Stimulated activated CD8-positive, alpha-beta memory T cell treated with anti-CD3 and anti-CD28 coated beads, Interleukin-15, amount 100 ng/mL, for 1 hour (primary cell): ENCODE measurements at places on chromosomes 1 and 21.

DNA sequence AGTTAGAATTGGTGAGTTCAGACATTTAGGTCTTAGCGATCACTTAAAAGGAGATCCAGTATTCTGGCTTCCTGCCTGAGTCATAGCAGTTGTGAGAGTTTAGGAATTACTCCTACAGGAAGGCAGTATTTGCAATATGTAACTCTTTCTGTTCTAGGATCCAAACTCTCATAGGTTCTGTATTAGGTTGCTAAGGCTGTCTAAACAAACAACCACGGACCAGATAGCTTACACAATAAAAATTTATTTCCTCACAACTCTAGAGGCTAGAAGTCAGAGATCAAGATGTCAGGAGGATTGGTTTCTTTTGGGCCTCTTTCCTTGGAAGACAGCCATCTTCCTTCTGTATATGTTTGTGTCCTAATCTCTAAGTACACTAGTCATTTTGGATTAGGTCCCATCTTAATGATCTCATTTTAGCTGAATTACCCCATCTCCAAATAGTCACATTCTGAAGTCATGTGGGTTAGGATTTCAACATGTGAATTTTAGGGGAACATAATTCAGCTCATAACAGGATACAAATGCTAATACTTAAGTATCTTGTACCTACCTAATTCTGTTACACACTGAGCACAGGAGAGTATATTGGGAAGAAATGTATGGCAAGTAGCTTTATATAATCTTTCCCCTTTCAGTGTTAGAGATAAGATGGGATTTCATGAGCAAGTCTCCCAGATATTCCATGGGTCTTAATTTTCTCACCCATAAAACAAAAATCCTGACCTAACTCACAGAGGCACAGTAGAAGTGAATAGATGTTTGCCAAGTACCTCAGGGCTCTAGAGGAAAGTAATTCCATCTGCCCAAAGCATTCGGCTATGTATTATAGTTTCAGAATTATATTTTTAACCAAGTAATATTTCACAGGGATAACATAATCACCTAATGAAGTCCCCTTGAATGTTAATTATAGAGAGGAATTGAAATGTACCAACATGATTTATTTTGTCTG lies 144.4 kb downstream of the PTBP2 start:
- no peak for DNase-seq

- DNase-seq, result no peak
Measured at GRCh38 chr1:209384710-209385550, 198.6 kb upstream of the CAMK1G start.

DNA sequence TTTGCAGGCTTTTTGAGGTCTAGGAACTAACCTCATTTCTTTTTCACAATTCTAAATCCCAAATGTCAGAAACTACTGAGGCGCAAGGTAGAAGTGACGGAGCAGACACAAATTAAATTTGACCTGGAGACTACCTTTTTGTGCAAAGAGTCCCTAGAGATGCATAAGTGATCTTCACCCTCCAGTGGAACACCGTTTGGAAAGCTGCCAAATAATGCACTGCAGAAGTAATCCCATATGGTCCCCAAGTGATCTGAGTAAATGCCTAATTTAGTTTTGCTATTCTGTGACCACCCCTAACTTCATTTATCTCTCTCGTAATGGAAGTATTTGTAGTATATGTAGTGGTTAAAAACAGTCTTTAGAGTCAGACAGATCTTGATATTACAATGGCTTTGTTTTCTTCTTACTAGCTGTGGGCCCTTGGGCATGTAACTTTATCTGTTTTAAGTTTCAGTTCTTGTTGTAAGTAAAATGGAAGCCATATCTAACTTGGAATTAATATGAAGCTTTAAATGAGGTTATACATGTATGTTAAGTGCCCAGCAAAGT lies 70.4 kb upstream of the IPO9 start:
- DNase-seq, result no peak

- DNase-seq, result no peak
Measured at GRCh38 chr1:220770245-220770913, 16.3 kb upstream of the MTARC1 start.

GRCh38 chr1:223853275-223853674 lies 7.5 kb upstream of the TP53BP2 start:
- no peak for DNase-seq

DNA sequence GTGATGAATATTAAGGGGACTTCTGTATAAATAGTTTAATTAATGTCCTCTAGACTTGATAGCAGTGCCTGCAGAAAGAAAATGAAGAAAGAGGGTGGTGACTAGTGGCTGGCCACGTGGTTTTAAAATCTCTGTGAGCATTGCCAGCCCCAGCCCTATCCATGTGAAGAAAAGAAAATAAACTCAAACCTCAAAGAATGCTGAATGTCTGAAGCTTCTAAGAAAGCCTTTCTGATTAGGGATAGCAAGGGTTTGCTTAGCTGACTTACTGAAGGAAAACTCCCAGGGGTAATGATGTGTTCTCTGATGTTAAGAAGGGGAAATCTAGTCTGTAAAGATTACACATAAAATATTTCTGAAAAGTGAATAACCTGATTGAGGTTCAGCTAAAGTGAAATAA lies 31.8 kb downstream of the ADGRL2 start:
- no peak for DNase-seq

DNA sequence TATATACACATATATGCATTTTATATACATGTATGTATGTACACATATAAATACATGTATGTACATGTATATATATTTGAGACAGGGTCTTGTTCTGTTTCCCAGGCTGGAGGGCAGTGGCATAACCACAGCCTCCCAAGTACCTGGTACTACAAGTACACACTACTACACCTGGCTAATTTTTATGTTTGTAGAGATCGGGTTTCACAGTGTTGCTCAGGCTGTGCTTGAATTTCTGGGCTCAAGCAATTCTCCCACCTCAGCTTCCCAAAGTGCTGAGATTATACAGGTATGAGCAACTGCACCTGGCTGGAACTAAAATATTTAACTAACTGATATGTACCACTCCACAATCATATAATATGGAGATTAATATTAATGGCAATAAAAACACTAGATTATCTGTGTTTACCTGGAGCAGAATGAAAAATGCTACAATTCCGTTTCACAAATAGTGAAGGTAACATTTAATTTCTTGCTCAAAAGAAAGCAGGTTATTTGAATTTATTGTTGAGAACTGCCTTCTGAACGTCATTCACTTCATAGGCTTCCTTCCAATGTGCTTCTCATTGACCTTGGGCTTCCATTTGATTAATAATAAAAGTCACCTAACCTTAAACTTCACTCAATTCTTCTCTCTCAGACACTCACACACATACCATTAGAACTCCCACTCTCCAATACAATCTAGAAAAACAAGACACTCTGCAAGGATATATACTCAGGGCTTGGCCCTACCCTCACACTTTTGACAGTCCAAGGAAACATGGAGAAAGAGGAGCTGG lies 57.0 kb downstream of the PTGER3 start:
- DNase-seq, result no peak
